ENCODE measurements at places on chromosomes 2 and 18.

DNA sequence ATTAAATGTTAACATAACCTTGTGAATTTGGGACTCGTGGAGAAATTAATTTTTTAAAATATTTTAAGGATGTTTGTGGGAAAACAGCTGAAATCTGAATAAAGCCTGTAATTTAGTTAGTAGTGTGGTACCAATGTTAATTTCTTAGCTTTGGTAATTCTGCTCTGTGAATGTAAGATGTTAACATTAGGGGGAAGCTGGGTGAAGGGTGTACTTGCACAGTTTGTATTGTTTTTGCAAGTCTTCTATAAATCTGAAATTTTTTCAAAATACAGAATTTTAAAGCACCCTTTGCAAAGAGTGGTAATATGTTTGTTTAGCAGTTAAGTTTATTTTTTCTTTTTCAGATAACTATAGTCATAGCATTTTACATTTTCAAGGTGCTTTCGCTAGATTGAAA is 4.5 kb downstream of the PTPRM start:
- no peak for DNase-seq

GRCh38 chr2:186365406-186365805 is 120.7 kb upstream of the ZC3H15 start:
- no peak for DNase-seq

DNA sequence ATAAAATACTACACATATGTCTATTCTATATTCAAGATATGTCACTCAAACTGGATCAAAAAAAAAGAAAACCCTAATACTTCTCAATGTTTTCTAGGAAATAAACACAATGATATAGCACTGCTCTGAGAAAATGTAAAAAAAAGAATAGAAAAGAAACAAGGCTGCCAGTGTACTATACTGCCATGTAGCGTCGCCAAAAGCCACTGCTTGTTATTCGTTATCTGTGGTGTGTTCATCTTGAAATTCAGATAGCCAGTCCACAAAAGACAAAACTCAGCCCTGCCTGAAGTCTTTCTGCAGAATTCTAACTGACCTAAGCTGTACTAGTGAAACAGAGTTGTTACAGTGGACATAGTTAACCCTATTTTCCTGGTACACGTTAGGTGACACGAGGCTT is 12.2 kb upstream of the YPEL5 start:
- no peak for DNase-seq

GRCh38 chr18:67514901-67515540 is 1.5 kb downstream of the DSEL start:
- DNase-seq, result no peak

DNA sequence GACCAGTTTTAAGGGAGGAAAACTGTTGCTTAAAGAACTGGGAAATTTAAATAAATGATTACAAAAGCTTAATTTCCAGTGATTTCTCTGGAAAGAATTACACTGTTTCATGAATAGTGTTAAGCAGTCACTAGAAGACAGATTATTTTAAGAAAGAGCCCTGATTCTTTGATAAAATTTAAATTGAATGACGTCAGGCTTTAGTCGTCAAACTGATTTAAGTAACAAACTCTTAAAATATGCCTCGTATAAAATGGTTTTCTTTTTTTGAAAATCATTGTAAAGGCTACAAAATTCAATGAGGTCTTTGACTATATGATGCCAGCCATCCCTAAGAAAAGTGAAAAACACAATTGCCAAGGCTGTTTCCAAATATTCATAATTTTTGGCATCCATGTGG is 465.0 kb downstream of the NR4A2 start:
- no peak for DNase-seq
